Hematopoietic multipotent progenitor cell treated with erythropoietin and hydrocortisone succinate and interleukin-3 and kit ligand, for 8 days (in vitro differentiated cells): ENCODE measurements at places on chromosomes 11 and 22.

DNA sequence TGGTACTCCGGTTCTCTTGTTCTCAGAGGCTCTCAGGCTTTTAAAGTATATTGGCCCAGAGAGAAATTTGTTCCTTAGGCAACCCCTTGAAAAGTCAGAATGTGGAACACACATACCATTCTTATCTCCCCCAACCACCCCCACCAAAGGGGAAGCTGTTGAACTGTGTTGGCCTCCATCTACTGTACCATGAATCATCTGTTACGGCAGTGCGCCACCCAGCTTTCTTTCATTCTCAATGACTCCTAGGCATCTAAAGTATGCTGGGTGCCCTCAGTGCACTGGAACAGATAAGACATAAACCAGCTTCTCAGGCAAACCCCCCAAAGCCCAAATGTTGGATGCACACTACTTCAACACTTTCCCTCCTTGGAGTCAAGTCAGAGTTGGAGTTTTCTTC lies 696.2 kb upstream of the TENM4 start:
- DNase-seq = no peak

GRCh38 chr11:88464528-88464927 lies 127.0 kb upstream of the CTSC start:
- no peak for DNase-seq

DNA sequence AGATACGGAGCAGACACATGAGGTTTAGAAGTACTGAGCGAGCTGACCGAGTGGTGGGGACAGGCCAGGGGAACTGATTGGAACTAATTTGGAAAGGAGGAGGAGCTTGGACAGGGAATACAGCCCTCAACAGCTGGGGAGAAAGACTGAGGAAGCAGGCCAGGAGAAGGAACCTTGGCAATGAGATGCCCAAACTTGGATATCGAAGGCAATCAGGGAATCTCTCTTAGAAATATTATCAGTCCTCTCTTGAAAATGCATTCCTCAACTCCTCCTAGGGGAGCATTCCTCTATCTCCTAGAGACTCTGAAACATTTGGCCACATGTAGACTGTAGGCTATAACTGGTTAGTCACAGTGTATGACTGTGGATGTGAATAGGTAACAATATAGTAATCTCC lies 284.6 kb downstream of the GUCY1A2 start:
- DNase-seq = no peak

DNA sequence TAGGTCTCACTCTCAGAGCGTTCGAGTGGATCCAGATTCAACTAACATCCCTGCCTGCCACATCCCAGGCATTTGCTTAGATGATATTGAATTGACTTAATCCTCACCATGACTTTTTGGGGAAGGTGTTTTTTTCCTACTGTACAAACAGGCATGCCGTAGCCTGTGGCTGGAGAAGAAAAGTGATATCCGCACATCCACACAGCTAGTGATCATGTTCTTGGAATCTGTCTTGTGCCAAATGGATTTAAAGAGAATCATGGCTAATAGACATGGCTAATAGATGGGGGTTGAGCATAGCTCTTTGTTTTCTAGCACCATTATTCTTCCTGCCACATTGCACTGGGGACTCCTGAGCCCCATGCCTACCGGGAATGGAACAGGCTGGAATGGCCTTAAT lies 82.1 kb upstream of the THY1 start:
- DNase-seq = no peak

DNA sequence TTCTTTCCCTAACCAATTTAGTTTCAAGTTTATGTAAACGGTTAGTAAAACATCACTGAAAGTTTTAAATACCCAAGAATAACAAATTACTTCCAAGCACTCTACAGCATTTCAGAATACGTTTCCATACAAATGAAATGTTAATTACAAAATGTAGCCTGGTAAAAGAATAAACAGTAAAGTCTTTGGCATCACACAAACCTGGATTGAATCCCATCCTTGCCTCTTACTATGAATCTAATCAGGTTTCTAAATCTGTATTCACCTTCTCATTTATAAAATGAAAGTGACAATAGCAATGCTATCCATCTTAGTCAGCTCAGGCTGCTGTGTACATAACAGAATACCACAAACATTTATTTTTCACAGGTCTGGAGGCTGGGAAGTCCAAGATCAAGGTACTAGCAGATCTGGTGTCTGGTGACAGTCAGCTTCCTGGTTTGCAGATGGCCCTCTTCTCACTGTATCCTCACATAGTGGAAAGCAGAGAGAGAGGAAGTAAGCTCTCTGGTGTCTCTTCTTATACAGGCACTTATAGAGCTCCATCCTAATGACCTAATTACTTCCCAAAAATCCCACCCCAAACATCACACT lies 19.2 kb downstream of the FAM168A start:
- DNase-seq = no peak

GRCh38 chr11:12410006-12410728 lies 32.8 kb downstream of the PARVA start:
- DNase-seq = no peak
